ENCODE measurements at places on chromosomes 7 and 10.

GRCh38 chr10:5466451-5467206 is 32.7 kb downstream of the CALML5 start:
- H3K27me3 ChIP-seq: no peaks in the 10 kb centered on the region
- H3K36me3 ChIP-seq: no peaks in the 10 kb centered on the region
- H3K4me3 ChIP-seq: no peak overlapping the region
- H3K4me1 ChIP-seq: peaks cover 7% of the 10 kb centered on the region
- no peak overlapping the region for H3K27ac ChIP-seq

DNA sequence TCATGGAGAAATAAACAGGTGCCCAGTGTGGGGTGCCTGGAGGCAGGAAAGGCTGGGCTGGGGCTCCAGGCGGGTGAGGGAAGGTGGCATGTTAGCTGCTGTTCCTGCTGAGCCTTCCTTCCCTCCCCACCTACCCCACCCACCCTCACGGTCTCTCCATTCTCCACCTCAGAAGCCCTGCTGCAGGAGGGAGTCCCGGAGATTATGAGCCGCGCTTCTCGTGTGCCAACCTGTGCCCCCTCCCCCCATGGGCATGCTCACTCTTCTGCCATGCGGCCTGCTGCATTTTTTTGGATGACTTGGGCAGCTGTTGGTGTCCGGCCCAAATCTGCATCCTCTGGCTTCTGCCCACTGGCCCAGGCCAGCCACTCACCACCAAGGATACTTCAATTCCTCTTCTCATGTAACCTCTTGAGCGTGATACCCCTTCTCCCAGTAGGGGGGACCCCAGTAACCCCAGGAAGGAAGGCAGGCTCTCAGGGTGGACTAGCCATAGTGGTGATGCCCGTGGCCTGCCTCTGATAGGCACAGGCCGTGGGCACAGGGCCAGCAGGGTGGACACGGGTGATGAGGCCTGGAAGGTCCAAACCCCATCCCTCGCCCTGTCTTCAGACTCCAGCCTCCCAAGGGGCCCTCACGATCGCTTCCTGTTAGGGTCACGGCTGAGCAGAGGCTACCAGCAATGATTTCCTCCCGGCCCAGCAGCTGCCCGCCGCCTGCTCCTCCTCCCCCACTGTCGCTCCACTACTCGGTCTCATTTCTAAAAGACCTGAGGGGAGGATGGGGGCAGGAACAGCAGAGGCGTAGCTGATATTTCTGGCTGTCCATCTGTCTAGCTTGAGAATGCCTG is 27.8 kb downstream of the UNC5B start:
- peak; percentile 80 for DNase-seq
- H3K27me3 ChIP-seq: no peaks in the 10 kb centered on the region
- peaks cover 83% of the 10 kb centered on the region for H3K4me1 ChIP-seq
- no peak overlapping the region for H3K4me3 ChIP-seq
- peak overlapping the region; percentile 64 for H3K27ac ChIP-seq

DNA sequence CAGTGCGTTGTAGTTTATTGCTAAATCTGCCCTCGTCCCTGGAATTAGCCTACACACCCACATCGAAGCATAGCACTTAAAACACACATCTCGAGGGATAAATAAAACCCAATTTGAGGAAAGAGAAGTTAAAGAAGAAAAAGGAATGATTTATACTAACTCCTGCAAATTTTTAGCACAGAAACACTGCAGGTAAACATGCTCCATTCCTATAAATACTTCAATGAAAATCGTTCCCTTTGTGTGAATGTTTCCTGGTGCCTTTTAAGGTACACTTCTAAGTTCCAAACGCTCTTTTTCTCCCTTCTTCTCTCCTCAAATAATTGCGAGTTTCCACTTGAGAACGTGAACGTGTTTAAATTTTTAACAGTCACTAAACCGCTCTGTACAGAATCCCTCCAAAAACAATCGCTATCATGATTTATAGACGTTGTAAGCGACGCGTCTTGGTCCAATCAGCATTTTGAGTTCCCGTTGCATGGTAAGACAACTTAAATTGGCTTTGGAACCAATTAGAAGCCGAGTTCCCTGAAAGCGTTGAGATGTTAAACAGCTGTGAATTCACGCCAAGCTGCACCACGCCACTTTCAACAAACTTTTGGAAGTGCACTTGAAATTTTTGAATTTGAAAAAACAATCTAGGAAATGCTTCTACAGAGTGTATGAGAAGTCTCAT is 12.5 kb upstream of the EBLN1 start:
- peak; percentile 68 for DNase-seq
- H3K36me3 ChIP-seq: no peaks in the 10 kb centered on the region
- no peaks in the 10 kb centered on the region for H3K27me3 ChIP-seq
- H3K4me1 ChIP-seq: peaks cover 9% of the 10 kb centered on the region

DNA sequence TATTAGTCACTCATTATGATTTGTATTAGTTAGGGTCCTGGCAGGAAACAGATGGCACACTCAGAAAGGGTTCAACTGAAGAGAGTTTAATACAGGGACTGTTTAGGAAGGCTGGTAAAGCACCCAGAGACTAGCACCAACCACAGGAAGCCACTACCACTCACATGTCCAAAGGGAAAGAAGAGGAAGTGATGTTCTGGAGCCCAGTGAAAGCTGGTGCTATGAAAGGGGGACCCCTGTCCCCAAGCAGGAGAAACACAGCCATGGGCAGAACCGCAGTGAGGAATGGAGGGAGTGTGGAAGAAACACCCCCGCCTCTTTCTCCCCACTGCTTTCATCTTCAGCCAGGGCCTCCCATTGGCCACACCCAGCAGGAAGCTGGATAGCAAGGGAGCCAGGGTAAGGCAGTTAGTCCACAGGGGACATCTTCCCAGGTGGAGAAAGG is 3.2 kb upstream of the VSIR start:
- H3K4me1 ChIP-seq: peaks cover 26% of the 10 kb centered on the region
- no peaks in the 10 kb centered on the region for H3K36me3 ChIP-seq

DNA sequence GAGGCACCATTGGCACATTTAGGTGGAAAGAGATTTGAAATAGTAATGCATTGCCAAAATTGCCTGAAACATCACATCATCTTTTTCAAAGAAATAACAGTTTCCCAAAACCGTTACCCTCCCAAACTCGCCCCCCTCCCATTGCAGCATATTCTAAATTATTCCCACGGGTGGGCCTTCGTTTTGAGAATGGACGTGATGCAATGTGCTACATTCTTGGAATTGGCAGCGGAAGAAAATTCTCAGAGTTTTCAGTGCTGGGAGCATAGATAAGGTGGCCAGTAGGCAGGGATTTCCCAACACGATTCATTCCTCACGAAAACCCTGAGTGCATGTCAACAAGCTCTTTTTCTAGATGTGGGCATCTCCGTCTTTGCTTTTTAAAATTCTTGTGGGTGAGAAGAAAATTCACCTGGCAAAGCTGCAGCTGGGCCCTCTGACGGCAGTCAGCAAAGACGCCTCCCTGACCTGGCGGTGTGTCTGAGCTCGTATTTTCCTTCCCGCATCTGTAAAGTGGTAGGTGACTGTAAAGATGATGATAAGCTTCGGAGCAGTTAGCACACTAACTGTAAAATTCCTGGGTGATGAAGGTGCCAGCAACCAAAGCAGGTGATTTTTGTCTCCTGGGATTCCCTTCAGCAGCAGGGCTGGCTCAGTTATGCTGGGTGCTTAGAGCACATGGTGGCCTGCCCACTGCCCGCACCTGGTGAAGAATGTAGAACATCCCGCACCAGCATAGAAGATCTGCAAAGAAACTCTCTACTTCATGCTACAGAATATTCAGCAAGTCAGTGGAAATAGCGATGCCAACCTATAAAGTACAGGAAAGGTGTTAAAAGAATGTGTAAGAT is 141.9 kb upstream of the KLF6 start:
- H3K36me3 ChIP-seq: no peaks in the 10 kb centered on the region
- no peak for DNase-seq
- H3K27me3 ChIP-seq: no peaks in the 10 kb centered on the region

DNA sequence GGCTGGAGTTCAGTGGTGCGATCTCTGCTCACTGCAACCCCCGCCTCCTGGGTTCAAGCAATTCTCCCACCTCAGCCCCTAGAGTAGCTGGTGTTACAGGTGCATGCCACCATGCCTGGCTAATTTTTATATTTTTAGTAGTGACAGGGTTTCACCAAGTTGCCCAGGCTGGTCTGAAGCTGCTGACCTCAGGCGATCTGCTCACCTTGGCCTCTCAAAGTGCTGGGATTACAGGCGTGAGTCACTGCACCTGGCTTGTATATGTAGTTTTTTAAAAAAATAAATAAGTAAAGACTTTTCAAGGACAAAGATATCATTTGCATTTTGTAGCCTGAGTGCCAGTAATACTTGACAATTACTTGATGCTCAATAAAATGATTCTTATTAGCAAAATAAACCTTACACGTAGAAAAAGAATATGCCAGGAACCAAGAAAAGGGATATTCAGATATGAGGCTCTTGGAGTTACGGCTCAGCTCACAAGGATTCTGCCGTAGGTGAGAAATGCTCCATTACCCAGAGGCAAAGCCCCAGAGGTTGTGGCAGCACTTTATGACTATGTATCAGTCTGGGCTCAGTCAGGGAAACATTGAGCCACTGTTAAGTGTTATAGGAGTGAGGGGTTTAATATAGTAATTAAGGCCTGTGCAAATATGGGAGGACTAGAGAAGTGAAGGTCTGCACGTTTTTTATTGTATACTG is 98.5 kb downstream of the TPST1 start:
- no peak overlapping the region for H3K27ac ChIP-seq
- no peak for DNase-seq
- peaks cover 26% of the 10 kb centered on the region for H3K4me1 ChIP-seq
- no peak overlapping the region for H3K4me3 ChIP-seq
- H3K27me3 ChIP-seq: no peaks in the 10 kb centered on the region

- no peak overlapping the region for H3K4me3 ChIP-seq
- no peaks in the 10 kb centered on the region for H3K27me3 ChIP-seq
- peak overlapping the region; percentile 26 for H3K27ac ChIP-seq
- peaks cover 37% of the 10 kb centered on the region for H3K36me3 ChIP-seq
These were observed 32.5 kb downstream of the ARHGAP22 start for GRCh38 chr10:48572414-48572813.

DNA sequence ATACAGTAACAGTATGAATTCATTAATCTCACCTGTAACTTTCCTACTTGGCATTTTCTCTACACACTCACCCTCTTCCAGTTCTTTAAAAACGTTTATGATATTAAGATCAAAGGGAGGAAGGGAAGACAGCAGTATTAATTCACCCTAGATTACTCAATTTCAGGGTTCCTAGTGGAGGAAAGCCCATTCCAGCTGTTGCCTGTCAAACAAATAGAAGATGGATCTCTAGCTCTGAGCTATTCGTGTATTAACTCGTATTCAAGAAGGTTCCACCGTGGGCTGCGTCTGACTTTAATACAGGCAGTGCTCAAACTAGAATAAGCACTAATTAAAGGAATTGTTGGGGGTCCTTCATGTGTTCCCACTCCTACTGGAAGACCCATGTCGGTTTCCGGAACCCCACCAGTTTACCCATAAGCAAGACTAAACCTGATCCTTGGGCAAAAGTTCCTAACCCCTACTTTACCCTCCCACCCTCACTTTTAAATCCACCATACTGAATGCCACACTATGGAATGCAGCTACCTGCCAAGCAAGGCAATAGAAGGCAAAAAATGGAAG is 2.1 kb downstream of the NANOS1 start:
- H3K27ac ChIP-seq: no peak overlapping the region
- no peak for DNase-seq
- H3K36me3 ChIP-seq: peaks cover 26% of the 10 kb centered on the region
- peaks cover 11% of the 10 kb centered on the region for H3K4me1 ChIP-seq
- no peaks in the 10 kb centered on the region for H3K27me3 ChIP-seq
- no peak overlapping the region for H3K4me3 ChIP-seq

GRCh38 chr7:87151729-87152111 is 533 bp upstream of the DMTF1 start:
- H3K4me1 ChIP-seq: peaks cover 35% of the 10 kb centered on the region
- H3K27ac ChIP-seq: peak overlapping the region; percentile 84
- H3K4me3 ChIP-seq: peak overlapping the region; percentile 90
- no peak for DNase-seq
- no peaks in the 10 kb centered on the region for H3K27me3 ChIP-seq

DNA sequence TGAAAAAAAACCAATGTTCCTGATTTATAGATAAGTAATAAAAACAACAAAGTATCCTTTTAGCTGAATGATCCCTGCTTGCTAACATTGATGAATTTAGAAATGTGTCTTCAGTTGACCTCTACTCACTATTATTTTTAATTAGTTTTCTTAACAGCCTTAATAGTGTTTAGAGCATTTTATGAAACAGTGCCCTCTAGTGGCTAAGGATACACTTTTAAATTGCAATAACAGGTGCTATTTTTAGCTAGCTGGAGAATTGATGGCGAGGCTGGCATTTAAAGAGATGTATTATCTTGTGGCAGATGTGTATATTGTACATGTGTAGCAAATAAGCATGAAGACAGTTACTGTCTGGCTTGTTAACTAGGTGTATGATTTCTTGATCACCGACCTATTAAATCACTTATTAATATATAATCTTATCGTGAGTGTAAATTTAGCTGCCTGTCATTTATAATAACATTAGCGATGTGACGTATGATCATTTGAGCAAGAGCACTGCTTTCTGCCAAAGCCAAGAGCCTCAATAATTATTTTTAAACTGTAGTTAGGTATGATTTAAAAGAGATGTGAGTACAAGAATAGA is 451.9 kb downstream of the DPP6 start:
- no peak overlapping the region for H3K27ac ChIP-seq
- no peaks in the 10 kb centered on the region for H3K36me3 ChIP-seq
- no peak for DNase-seq
- no peaks in the 10 kb centered on the region for H3K4me1 ChIP-seq

- peaks cover 3% of the 10 kb centered on the region for H3K4me1 ChIP-seq
- H3K4me3 ChIP-seq: no peak overlapping the region
- no peaks in the 10 kb centered on the region for H3K36me3 ChIP-seq
- peaks cover 24% of the 10 kb centered on the region for H3K27me3 ChIP-seq
- H3K27ac ChIP-seq: no peak overlapping the region
These were observed 39.7 kb upstream of the TNKS2 start for GRCh38 chr10:91758303-91759146.

GRCh38 chr7:99104631-99105030 is 39.3 kb downstream of the SMURF1 start:
- H3K4me3 ChIP-seq: no peak overlapping the region
- H3K36me3 ChIP-seq: no peaks in the 10 kb centered on the region
- H3K27ac ChIP-seq: peak overlapping the region; percentile 95
- no peaks in the 10 kb centered on the region for H3K27me3 ChIP-seq
- H3K4me1 ChIP-seq: peaks cover 60% of the 10 kb centered on the region

DNA sequence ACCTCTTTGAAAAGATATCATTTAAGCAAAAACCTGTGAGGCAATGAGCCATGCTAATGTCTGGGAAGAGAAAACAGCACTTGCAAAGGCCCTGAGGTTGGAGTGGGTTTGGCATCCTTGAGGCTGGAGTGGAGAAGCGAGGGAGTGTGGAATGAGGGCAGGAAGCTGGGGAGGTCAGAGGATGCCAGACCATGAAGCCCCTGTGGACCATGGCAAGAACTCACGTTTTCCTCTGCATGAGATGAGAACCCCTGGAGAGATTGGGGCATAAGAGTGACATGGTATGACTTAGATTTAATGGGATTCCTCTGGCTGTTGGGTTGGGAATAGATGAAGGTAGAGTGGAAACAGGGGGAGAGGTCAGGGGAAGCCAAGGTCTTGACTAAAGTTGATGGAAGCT is 49.4 kb downstream of the GPR26 start:
- H3K36me3 ChIP-seq: no peaks in the 10 kb centered on the region
- no peak overlapping the region for H3K27ac ChIP-seq
- no peak overlapping the region for H3K4me3 ChIP-seq

GRCh38 chr7:150420242-150420641 is 30.2 kb upstream of the GIMAP8 start:
- H3K27me3 ChIP-seq: no peaks in the 10 kb centered on the region
- no peak overlapping the region for H3K27ac ChIP-seq
- H3K4me1 ChIP-seq: no peaks in the 10 kb centered on the region
- no peak overlapping the region for H3K4me3 ChIP-seq
